HTR-8/SVneo (cell line): ENCODE measurements at places on chromosomes 3 and 15.

DNA sequence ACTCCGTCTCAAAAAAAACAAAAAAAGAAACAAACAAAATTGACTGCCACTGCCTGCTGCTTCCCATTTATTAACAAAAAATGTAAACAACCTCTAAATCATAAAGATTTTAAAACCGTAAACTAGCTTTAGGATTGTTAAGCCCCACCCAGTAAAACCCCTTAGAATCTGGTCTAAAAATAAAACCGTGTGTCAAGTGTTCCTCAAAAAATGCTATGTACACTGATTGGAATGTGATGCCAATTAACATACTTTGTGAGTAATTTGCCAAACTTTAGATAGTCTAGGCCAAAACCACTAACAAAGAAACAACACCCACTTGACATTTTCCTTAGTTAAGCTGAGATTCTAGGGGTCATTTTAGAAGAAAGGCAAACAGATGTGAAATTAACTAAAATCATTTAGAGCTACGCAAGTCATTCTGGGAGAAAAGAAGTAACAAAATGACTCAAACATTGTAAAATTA, 5.3 kb downstream of the RAF1 start:
- DNase-seq = no peak

DNA sequence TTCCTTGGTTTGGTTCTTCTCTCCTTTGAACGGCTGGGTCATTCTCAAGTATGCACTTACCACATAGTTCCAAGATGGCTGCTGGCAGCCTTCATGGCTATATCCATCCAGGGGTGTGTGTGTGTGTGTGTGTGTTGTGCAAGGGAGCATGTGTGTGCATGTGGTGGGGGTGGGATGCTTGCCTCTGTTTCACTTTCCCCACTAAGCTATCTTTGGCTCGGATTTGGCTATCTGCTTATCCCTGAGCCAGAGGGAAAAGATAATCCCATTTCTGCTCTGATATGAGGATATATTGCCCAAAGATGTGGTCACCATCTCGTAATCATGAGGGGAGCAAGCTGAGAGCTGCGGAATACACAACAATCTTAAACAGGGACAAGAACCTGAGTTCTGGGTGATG, 26.2 kb downstream of the ANAPC13 start:
- DNase-seq = no peak

- DNase-seq = no peak
These were observed 294.2 kb upstream of the THBS1 start for GRCh38 chr15:39286706-39287105.

GRCh38 chr3:54046641-54047214, 75.6 kb upstream of the CACNA2D3 start:
- DNase-seq = no peak

DNA sequence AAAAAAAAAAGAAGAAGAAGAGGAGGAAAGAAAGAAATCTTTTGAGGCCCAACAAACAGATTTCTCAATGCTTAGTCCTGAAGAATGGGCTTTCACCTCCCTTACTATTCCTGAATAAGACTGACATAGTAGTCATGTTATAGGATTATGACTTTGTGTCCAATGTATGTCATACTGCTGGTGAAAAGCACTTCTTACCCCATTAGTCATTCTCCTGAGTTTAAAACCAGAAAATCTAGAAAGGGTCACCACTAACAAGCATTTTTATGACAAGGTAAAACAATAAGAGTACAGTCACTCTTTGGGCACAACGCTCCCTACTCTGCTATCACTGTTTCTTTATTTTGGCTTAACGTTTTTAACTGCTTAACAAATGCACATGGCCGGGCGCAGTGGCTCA, 88.2 kb downstream of the IGSF11 start:
- no peak for DNase-seq

- peak; percentile 46 for DNase-seq
These were observed 60.5 kb downstream of the TOP2B start for GRCh38 chr3:25604107-25604805.
